Tibial nerve (tissue), 4 donors: ENCODE measurements at places on chromosomes 5 and 9. TPM values are rescaled to one million over a fixed set of nuclear protein-coding genes. Genes with fewer than 3 reads are reported as not detected.

- no peaks in the 10 kb centered on the region for H3K27me3 ChIP-seq
- H3K36me3 ChIP-seq, result no peaks in the 10 kb centered on the region
- H3K27ac ChIP-seq, result no peak overlapping the region
- no peak overlapping the region for H3K4me3 ChIP-seq
- no peaks in the 10 kb centered on the region for H3K4me1 ChIP-seq
These were observed 12.0 kb downstream of the UIMC1 start for GRCh38 chr5:176994460-176995121.

DNA sequence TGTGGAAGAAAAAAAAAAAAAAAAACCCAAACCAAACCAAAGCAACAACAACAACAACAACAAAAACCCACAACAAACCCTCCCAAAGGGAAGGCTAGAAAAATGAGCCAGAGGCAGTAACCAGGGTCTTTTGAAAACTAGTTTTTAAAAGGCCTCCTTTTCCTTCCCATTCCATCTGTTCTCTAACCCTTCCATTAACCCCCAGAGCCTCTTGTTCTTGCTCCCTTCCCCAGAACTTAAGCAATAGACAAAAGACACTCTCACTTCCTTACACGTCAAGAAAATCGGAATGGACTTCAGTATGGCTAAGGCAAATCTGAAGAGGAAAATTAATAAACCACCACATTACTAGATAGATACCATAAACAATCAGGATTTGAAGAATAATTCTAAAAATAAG, 292.8 kb downstream of the ARL15 start:
- H3K36me3 ChIP-seq, result peaks cover 5% of the 10 kb centered on the region
- no peak overlapping the region for H3K27ac ChIP-seq
- no peak overlapping the region for H3K4me3 ChIP-seq

DNA sequence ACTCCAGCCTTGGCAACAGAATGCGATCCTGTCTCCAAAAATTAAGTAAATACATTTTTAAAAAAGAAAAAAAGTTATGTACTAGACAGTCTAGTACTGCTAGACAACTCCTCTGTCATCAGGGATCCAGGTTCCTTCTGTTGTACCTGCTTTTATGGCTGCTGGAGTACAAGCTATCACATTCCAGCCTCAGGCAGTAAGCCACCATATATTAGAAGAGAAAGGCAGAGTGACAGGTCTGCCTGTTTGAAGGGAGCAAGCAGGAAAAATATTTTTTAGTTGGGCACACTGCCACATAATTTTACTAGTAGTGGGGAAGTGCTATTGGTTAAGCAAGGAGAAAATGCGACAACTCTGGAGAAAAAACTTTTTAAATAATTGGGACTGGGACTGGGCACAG, 10.9 kb downstream of the RPS6 start:
- no peak overlapping the region for H3K27ac ChIP-seq
- H3K4me1 ChIP-seq, result no peaks in the 10 kb centered on the region
- DNase-seq, result no peak
- H3K36me3 ChIP-seq, result no peaks in the 10 kb centered on the region

DNA sequence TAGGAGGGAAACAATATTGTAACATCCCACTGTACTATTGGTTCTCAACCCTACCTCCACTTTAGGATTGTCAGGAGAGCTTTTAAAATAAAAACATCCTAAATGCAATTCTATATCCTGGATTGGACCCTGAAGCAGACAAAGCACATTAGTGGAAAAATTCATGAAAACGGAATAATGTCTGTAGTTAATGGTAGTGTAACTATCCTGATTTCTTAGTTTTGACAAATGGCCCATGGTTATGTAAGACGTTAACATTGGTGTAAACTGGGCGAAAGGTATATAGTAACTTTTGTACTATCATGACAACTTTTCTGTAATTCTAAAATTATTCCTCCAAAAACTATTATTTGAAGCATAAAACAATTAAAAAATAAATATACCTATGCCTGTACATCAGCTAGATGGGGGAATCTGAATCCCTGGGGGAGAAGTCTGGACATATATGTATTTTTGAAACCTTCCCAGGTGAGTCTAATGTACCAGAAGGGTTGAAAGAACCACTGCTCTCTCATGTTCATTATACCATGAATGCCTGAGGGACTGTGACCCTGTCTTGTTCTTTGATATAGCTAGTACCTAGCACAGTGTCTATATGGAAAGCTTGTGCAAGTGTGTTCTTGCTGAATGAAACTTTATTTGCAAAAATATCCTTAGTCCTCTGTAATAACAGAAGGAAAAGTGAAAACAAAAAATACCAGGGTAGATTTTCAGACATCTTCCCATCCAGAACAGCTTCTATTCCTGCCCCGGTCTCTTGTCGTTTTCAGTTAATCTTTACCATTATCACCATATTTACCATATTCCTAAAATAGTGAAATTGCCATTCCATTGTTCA, 3.4 kb upstream of the TRMO start:
- no peak overlapping the region for H3K27ac ChIP-seq
- H3K27me3 ChIP-seq, result no peaks in the 10 kb centered on the region

DNA sequence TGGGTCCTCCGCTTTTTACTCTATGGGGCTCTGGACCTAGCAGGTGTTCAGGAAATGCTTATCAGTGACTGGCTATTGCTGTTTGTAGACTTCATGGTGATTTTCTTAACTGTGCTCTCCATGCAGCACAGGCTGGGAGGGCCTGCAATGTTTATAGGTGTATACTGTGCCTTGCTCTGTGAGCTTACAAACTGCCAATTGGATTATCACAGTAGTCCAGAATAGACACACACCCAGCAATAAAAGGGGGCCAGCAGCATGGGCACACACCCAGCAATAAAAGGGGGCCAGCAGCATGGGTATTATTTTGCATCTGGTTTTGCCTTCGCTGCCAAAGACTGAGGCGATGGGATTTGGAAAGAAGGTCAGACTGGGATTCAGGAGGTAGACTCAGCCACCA, 100.0 kb downstream of the CRB2 start:
- no peak overlapping the region for H3K4me3 ChIP-seq
- H3K27ac ChIP-seq, result no peak overlapping the region
- DNase-seq, result no peak
- no peaks in the 10 kb centered on the region for H3K27me3 ChIP-seq

DNA sequence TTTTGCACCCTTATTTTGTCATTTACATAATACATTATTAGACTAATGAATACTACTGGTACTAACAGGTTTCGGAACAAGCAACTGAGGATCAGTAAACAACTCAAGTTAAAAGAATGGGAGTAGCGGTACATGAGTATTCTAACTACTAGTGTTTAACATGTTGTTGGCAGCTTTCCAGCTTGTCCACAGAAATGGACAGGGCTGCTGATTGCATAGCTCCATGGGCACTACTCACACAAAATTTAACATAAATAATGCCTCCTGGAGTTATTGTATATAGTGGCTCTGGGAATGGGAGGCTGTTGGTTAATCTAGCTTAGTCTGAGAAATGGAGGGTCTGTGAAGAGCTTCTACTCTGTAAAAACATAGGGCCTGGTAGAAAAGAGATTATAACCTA, 6.7 kb downstream of the NCBP1 start:
- no peaks in the 10 kb centered on the region for H3K27me3 ChIP-seq
- no peaks in the 10 kb centered on the region for H3K4me1 ChIP-seq
- no peak overlapping the region for H3K27ac ChIP-seq
- DNase-seq, result no peak

DNA sequence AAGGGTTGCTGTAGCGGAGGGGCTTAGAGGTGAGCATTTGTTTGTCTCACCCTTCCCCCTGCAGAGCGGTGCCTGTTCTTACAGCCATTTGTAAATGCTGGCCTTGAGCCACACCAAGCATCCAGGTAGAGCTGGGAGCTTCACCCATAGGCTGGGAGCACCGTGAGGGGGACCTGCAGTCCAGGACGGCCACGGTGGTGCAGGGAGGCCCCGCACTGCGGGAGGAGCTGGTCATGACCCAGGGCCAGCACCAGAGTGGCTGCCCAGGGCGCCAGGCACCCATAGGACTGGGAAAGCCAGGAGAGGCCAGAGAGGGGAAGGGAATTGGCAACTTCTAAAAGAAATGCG, 197.3 kb upstream of the ADAMTS16 start:
- no peak overlapping the region for H3K27ac ChIP-seq
- no peak overlapping the region for H3K4me3 ChIP-seq
- H3K27me3 ChIP-seq, result no peaks in the 10 kb centered on the region

Gene ANKRD31
- total RNA-seq, result 0.21 TPM

Gene DDX4
- 0.21 TPM for total RNA-seq

Gene PCDHGA11
- 8.3 TPM for total RNA-seq

DNA sequence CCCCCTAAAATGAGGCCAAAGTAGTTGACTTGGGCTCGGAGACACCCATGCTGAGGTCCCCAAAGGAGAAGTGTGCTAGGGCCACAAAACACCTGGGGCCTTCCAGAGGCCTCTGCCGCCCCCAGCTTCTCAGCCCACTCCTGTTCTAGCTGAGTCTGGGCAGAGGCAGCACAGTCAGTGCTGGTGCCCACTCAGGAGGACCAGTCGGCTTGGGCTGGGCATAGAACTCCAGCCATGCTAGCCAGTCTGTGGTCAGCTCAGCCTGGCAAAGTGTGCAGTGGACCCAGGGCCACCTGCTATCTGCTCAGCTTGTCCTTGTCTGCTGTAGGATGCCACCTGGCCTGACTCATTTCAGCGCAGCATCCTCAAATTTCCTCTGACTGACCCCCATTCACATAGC, 254.6 kb downstream of the FSTL4 start:
- no peak for DNase-seq
- no peaks in the 10 kb centered on the region for H3K27me3 ChIP-seq
- H3K36me3 ChIP-seq, result no peaks in the 10 kb centered on the region
- no peaks in the 10 kb centered on the region for H3K4me1 ChIP-seq
- no peak overlapping the region for H3K27ac ChIP-seq

DNA sequence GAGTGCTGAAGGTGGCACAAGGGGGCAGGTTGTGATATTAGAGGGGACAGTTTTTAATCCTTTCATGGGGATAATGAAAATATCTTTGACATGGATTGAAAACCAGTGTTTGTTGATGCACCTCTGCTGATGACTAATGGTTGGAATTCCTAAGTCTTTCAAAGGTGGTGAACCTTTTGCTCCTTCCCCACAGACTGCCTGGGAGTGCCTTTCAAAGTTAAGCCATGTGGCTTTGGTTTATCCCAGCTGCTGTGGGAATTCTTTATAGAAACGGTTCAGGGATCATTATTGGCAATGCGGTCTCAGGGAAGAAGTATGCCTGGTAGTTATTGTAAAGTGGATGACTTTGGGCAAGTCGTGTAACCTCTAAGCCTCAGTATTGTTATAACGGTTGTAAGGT, 45.7 kb downstream of the PIP5K1B start:
- no peak overlapping the region for H3K4me3 ChIP-seq
- no peaks in the 10 kb centered on the region for H3K27me3 ChIP-seq
- no peak for DNase-seq
- no peak overlapping the region for H3K27ac ChIP-seq
- no peaks in the 10 kb centered on the region for H3K4me1 ChIP-seq
- H3K36me3 ChIP-seq, result no peaks in the 10 kb centered on the region
